CD4-positive, alpha-beta T cell treated with Interleukin-15 for 4 hours (primary cell): ENCODE measurements at places on chromosomes 4 and X.

DNA sequence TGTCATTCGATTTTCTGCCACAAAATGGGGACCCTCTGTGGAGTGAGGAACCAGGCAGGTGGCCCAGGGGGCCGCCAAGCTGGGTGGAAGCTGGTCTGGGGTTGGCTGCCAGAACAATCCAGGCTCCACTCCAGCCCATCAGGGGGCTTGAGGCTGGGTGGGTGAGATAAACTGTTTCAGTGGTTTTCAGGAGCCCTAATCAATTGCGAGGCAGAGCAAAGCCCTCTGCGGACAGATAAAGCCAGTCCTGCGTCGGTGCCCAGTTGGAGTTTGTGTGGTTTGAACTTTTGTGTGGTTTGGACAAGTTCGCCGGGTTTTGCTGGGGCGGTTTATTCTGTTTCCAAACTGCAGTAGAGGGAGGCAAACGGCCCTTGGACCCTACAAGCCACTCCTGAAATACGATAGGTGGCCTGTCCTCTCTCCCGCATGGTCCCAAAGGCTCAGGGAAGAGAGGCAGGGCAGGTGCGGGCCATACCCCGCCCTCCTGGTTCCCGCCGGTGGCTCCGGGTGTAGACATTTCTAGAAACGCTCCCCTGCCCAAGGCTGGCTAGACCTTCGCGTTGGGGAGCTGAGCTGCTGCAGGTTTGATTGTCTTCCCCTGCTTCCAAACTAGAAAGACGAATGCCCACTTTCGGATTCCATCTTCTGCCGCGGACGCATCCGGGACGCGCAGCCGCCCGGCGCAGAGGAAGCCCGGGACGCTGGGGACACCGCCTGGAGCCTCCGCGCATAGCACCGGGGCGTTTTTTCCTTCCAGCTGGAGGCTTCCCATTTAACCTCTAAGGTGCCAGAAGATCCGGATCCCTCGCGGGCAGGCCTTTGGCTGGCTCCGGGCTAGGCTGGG lies 169.0 kb upstream of the BCOR start:
- DNase-seq = peak; percentile 52

GRCh38 chr4:99803566-99804101 lies 13.0 kb upstream of the DAPP1 start:
- no peak for DNase-seq

- DNase-seq = peak; percentile 64
Measured at GRCh38 chrX:65581661-65582339, 47.2 kb upstream of the LAS1L start.

- no peak for DNase-seq
Measured at GRCh38 chr4:89661173-89661899, 175.6 kb downstream of the SNCA start.

- no peak for DNase-seq
Measured at GRCh38 chr4:1557221-1557597, 126.9 kb downstream of the FAM53A start.

- peak; percentile 43 for DNase-seq
Measured at GRCh38 chr4:2364654-2365053, 53.8 kb downstream of the ZFYVE28 start.

GRCh38 chrX:120269373-120270035 lies 18.9 kb downstream of the ZBTB33 start:
- peak; percentile 32 for DNase-seq

DNA sequence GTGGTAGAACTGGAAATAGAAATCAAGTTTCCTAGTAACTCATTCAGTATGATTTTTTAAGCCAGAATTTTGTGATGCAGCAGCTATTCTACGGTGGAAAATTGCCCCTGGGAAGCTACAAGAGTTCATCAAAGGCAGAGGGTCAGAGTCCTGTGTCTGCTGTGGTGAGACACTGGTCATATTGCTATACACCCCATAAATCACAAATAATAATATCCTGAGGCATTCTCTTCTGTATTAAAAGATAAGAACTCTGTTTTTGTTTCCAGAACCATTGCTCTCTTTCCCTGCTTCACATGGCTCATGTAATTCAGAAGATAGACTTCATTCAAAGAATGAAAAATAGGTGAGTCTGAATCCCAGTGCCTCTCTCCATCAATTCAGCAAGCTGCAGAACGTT lies 188.8 kb upstream of the NOCT start:
- no peak for DNase-seq

- no peak for DNase-seq
Measured at GRCh38 chr4:157572284-157572683, 351.8 kb downstream of the GRIA2 start.

GRCh38 chr4:85793233-85793585 lies 318.3 kb downstream of the ARHGAP24 start:
- DNase-seq = no peak

DNA sequence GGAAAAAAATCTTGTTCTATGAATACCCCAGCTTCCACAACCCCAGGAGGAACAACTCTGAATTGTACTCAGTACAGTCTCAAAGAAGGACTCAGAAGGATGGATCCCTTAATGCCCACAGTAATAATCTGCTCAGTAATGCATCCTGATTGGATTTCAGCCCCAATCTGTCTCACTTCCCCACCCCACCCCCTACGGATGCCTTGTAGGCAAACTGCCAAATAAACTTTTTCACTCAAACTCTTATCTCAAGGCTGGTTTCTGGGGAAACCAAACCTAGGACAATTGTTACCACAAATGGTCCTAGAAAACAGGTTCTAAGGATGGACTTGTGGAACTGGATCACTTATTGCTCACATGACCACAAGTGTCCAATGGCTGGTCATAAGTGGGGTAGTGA lies 1021.8 kb upstream of the INTU start:
- no peak for DNase-seq

DNA sequence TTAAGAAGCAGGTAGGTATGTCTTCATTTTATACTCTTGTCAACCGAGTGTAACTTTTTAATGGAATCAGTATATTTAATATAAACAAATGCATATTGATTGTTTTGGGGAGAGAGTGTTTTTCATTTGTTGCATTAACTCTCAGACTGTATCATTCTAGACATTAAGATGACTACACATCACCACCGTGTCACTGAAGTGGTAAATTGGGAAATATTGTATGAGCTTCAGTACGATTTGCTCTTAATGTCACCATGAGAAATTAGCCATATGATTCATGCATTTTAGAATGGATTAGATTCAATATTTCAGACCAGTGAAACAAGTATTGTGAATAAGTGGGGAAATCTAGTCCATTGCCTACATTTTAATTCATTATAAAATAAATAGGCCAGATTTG lies 9.7 kb upstream of the MFAP3L start:
- DNase-seq = no peak

- DNase-seq = no peak
Measured at GRCh38 chr4:38482696-38483095, 181.3 kb upstream of the KLF3 start.

- DNase-seq = no peak
Measured at GRCh38 chrX:69050051-69050765, 115.0 kb downstream of the PJA1 start.

GRCh38 chr4:75555294-75556164 lies at the start of gene ODAPH:
ODAPH (plus strand) TSS chr4:75556066; CDS start chr4:75556083, 17 bp downstream.
- peak; percentile 40 for DNase-seq

DNA sequence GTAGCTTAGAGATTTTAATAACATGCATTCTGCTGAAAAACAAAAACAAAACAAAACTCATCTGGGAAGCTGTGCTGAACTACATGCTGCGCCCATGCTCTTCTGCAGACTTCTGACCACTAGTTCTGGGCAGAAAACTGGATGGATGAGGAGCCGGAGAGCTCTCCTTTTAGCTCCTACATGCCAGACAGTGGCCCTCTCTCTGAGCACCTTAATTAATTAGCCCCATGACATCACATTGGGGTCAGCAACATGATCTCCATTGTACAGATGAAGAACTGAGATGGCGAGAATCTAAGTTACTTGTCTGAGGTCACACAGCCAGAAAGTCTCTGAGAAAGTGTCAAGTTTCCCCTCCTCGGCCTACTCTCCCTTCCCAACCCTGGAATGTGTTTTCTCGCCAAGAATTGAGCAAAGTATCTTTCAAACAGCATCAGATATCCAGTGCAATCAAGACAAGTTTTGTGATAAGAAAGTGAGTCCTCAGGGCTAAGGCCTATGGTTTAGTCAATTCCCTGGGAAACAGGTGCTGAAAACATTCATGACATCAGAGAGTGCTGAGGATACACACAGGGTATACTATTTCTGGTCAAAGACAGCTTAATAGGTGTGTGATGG lies 21.6 kb downstream of the SCD5 start:
- no peak for DNase-seq

DNA sequence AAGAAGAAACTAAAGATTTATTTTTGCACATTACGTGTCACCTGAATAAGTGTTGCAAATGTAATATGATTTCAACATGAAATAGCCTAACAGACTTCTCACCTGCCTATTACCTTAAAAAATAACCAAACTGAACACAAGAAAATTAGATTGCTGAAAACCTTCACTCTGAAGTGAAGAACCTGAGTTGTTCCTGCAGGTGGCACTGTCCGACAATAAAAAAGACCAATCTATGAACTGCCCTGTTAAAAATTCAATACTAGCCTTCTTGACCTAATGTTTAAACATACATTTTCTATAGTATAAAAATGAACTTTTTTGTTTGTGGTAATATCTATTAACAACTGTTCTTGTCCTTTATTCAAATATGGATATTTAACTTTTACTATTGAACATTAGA lies 69.2 kb upstream of the PNPLA4 start:
- DNase-seq = peak; percentile 21

DNA sequence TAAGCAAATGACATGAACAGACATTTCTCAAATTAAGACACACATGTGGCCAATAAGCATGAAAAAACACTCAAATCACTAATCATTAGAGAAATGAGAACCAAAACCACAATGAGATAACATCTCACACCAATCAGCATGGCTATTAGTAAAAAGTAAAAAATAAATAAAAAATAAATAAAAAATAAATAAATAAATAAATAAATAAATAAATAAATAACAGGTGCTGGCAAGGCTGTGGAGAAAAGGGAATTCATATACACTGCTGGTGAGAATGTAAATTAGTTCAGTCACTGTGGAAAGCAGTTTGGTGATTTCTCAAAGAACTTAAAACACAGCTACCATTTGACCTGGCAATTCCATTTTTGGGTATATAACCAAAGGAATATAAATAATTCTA lies 167.1 kb upstream of the CNKSR2 start:
- no peak for DNase-seq

DNA sequence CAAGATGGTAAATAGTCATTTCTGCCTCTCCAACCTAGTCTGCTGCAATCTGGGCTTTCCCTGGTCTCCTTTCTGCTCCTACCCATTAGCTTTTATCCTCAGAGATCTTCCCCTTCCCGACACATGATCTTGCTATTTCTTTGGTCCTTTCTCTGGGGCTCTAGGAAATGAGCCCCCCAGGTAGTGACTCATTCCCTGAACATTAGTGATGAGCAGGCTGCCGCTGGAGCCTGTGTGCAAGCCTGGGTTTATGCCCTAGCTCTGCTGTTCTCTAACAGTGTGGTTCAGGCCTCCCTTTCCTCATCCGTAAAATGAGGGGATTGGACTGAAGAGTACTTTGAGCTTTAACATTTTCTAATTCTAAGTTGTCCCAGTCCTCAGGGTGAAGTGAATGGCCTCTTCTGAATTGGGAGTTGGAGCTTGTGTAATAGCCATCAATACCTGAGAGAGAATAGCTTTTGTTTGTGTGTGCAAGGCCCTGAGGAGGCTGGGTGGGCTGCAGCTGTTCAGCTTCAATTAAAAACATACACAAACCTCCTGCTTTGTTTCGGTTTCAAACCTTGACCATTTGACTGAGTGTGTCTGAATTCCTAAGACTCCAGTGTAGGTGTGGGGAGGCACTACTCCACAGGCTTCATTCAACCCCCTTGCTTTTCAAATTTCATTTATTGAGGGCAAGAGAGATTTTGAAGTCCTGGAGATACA lies 115.6 kb upstream of the SCML1 start:
- DNase-seq = no peak
